ENCODE measurements at places on chromosomes 1 and 21.

- DNase-seq: no peak
These were observed 426.1 kb downstream of the NUF2 start for GRCh38 chr1:163747855-163748254.

DNA sequence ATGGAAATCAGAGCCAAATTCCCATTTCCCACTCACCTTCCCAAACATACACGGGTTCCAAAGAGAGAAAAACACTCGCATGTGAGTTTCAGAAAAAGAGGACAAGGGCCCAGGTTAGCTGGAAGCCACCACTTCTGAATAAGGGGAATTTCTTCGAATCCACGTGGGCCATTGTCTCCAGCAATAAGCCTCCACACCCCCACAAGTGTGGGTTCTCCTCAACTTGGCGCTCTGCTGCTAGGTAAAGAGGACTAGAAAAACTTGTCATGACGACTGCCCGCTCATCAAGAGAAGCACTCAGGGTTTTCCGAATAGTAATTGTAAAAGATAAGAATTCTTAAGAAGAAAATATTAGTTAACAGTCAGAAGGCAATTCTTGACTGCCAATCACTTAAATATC is 30.6 kb downstream of the PRDM15 start:
- no peak for DNase-seq

GRCh38 chr1:235941876-235942624 is 75.3 kb upstream of the LYST start:
- no peak for DNase-seq

GRCh38 chr1:33426916-33427315 is 4.0 kb downstream of the PHC2 start:
- peak; percentile 28 for DNase-seq

DNA sequence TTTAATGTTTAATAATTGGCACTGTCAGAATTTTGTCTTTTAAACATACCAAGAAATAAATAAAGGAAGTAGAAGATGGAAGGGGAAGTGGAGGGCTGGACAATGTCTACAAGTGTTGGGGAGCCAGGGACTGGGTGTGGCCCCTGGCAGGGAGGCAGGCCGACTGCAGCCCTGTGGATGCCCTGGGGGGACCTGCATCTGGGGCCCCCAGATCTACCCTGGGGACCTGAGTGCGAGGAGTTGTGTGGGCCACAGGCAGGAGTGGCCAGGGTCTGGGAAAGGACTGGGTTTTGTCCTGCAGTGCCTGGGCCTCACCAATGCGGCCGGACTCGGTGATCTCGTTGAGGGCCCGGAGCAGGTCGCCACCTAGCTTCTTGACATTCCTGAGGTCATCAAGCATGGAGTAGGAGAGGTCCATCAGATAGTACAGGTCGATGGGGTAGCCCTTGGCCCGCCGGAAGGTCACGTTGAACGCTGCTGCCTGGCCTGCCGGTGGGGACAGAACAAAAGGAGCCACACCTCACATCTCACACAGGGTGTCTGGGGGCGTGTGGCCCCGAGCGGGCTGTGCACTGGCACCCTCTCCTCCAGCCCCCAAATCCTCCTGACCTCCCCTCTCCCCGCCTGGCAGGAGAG is 17.5 kb downstream of the ITGB2 start:
- DNase-seq: no peak

DNA sequence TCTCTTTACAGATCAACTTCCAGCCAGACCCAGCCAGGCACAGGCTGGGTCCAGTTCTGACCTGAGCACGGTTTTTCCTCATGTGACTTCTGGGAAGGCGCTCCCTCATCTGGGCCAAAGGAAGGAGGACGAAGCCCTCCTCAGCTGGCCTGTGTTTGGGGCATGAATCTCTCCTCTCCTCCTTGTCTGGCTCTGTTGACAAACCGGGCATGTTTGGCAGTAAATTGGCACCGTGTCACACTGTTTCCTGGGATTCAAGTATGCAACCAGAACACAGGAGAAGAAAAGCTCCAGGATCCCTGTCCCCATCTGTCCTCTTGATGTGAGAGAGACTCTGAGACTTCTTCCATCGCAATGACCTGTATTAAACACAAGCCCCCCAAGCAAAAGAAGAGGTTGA is 18.3 kb downstream of the NECAP2 start:
- no peak for DNase-seq

- DNase-seq: no peak
These were observed 7.5 kb upstream of the FOXO6 start for GRCh38 chr1:41353744-41354143.

- no peak for DNase-seq
These were observed 18.1 kb downstream of the MAPKAPK2 start for GRCh38 chr1:206702803-206703202.

DNA sequence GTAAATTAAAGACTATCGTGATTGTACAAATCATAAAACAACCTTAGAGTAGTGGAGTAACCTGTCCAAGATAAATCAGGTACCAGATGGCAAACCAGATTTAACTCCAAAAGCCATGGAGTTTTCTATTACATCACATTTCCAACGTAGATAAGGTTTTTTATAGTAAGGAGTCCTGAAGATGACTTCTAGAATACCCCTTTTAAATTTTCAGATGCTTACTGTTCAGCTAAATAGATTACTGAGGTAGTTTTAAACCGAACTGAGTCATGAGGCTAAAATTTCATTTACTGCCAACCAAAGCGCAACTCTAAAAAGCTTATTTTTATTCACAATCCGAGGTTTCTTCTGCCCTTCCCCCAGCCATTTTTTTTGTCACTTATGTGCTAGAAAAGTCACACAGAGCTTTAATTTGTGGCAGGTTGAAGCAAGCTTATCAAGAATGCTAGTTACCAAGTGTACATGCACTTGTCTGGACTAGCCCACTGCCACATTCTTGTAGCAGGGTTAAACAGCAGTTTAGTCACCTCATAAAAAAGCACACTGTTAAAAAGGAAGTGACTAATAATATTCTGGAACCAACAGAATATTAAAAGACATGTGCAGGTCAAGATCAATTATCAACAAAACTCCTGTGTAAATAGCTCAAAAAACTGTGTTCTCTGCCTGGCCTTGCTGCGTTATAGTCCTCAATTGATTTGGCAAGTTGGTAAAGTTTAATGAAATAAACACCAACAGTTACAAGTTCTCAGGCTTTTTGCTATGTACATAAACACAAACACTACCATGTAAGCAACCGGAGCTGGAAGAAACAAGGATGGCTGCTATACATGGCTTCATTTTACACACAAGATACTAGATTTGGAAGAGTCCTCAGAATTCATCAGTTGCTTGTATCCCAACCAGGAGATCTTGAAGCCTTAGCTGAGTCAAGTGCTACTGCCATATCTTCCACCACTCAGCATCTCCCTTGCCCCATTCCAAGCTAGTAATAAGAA is 180.3 kb upstream of the DMRTA2 start:
- DNase-seq: no peak

- DNase-seq: peak; percentile 91
These were observed at the start of gene BEND5 for GRCh38 chr1:48776393-48777218. TSS of gene BEND5 (minus strand) at chr1:48776891. CDS start at chr1:48776831, 60 bp downstream.

GRCh38 chr1:45134461-45134873 is 71.9 kb downstream of the ZSWIM5 start:
- DNase-seq: no peak

DNA sequence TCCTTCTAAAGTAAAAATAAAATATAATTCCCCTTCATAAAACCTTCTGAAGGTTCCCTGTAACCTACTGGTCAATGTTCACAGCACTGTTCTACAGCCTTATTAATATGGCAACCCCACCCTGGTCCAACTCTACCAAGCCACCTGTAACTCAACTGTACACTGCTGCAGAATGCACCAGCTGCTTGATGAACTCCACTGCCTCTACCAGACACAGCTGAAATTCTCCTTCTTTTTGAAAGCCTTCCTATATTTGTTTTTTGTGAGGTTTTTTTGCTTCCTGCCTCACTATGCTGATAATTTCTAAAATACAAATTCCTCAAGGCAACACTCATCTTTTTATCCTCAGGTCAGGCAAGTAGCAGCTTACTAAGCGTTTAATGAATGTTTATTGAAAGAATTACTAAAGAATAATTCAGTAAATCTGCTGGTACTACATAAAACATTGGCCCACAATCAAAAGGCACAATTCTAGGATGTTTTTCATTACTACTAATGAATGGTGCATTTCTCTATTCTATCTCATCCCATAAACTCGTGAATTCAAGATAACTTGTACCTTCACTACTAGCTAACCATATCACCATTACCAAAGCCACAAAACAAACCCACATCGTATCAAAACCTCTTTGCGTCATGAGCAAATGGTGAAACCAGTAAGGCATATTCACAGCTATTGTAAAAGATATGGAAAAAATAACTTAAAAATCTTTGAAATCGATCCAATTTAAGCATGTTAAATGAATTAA is 2.4 kb downstream of the SSX2IP start:
- DNase-seq: no peak

GRCh38 chr1:201269900-201270410 is 13.4 kb upstream of the PKP1 start:
- DNase-seq: no peak

- DNase-seq: no peak
These were observed 785.7 kb downstream of the ADGRL2 start for GRCh38 chr1:82586473-82586872.

DNA sequence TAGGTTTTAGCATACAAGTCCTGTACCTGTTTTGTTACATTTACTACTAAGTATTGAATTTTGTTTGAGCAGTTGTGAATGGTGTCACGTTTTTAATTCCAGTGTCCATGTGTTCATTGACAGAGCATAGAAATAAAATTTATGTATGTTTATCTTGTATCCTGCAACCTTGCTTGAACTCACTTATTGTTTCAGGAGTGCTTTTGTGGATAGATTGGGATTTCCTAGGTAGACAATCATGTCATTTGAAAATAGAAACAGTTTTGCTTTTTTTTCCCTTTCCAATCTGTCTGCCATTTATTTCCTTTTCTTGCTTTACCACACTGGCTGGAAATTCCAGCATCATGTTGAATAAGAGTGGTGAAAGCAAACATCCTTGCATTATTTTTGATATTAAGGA is 15.0 kb upstream of the ABCG1 start:
- DNase-seq: no peak

DNA sequence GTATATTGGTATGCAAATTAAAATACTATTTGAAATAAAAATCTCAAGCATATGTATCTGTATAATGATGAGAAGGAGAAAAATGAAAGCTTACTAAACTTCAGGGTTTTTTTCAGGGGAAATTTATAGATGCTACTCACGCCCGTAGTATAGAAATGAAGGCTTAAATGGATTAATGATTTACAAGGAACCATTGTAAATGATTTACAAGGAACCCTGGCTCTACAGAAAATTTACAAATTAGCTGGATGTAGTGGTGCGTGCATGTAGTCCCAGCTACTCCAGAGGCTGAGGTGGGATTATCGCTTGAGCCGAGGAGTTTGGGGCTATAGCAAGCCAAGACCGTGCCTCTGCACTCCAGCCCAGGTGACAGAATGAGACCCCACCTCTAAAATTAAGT is 150.5 kb downstream of the PCBP3 start:
- no peak for DNase-seq

GRCh38 chr1:214662223-214662785 is 59.3 kb downstream of the CENPF start:
- no peak for DNase-seq

DNA sequence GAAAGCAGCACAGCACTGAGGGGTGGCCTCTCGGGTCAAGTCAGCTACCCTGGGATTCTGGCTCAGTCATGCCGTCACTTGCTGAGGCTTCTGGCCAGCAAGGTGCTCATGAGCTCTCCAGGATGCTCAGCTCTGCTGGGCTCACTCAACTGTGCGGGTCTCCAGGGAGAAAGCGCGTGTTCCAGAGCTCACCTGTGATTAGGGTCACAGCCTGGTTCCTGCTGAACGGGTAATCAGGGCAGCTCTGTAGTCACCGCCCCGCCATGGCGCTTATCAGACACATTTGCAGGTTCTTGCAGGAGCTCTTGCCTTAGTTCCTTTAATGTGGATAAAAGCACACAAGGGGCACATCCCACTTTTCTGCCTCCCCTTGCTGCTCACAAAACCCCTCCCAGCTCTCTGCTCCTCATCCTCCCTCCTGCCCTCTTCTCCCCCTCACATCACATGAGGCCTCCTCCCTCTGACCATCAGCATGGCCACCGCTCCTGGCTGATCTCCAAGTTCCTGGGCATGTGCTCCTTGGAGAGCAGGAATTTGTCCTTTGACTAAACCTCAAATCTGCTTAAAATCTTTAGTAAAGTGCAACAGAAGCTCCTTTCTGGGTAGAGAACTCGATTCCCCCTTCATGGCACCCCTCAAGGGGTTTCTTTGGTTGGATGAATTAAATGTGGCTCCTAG is 2.0 kb downstream of the PCP4 start:
- no peak for DNase-seq

DNA sequence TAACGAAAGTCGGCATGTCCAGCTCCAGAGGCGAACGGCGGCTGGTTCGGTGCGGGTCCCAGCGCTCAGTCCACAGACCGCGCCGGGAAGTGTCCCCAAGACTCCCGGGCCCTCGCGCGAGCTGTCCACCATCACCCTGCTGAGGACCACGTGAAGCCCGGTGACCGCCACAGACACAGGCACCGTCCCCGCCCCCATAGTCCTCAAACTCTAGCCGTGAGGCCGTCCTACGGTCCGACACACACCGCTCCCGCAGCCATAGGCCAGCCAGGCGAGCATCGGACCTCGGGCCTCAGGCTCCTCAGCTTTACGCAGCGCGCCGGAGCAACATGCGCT is 535 bp downstream of the SETD4 start:
- peak; percentile 41 for DNase-seq

DNA sequence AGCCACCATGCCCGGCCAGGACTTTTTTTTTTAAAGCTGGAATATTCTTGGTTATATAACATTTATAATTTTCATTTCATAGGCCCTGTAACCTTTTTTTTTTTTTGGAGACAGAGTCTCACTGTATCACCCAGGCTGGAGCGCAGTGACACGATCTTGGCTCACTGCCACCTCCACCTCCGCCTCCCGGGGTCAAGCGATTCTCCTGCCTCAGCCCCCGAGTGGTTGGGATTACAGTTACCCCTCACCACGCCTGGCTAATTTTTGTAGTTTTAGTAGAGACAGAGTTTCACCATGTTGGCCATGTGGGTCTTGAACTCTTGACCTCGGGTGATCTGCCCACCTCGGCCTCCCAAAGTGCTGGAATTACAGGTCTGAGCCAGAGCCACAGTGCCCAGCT is 12.6 kb downstream of the ZYG11B start:
- DNase-seq: no peak

GRCh38 chr1:47160716-47161115 is 23.5 kb downstream of the CYP4A22 start:
- no peak for DNase-seq

GRCh38 chr1:207897188-207897587 is 13.7 kb downstream of the CD34 start:
- no peak for DNase-seq

- DNase-seq: peak; percentile 89
These were observed 15.0 kb upstream of the MTARC2 start for GRCh38 chr1:220733086-220733601.

- no peak for DNase-seq
These were observed at the start of gene S100A2 for GRCh38 chr1:153565529-153566374. TSS of gene S100A2 (minus strand) at chr1:153565844. CDS start at chr1:153563877, 1,967 bp downstream.

DNA sequence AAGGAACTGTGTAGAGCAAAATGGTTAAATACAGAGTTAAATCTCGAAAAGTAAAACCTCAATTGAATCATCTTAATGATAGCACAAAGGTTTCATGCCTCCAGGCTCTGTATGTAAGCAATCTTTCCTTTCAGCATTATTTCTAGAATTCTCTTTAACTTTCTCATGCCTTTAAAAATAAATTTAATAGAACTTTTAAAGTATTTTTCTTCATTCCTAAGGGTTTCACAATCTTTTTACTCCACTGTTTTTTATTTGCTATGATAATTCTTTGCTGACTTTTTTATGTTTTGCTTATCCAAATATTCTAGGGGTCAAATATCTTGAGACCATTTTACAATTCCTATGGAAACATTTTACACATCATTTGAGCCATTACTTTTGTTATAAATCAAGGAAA is 288.0 kb downstream of the BACH1 start:
- DNase-seq: no peak
